ENCODE measurements at places on chromosomes 2 and 18.

DNA sequence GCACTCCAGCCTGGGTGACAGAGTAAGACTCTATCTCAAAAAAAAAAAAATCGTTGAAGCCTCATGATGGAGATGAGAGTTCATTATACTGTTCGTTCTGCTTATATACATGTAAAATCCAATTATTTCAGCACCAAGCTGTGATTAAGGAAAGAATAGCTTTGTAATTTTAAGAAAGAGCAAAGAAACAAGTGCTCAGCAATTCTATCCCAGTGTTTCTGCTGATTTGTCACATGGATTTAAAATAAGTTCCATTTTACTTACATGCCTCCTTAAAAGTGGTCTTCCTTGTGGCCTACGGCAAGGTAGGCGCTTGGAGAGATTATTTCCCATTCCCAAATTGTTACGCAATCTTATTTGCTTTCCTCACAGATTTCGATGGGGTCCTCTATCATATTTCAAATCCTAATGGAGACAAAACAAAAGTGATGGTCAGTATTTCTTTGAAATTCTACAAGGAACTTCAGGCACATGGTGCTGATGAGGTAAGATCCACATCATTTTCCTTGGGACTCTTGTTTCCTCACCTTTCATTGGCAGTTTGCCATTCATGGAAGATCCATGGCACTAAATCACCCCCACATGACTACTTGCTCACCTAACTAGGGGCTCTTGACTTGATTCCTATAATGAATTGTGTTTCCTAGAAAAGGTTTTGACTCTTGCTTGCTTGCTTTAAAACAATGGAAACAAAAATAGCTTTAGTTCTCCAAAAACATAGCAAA, 11.5 kb downstream of the ARPC2 start:
- no peak for DNase-seq

DNA sequence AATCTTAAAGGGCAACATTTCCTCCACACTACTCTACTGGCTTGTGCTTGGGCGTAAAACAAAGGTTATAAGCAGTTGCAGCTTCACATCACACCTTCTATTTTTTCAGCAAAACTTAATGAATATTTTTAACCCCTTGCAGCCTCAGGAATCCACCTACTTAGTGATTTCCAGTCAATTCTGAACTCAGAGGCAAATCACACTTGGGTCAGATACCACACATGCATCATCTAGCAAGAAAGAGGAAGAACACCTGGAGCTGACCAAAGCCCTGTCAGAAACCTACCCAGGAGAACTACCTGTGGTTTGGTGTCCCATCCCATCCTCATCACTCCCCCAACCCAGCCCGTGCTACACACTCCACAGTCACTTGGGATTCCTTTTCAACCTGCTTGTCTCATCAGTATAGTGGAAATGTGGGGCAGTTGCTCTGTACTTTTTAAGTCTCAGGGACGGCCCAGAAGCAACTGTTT, 25.5 kb downstream of the PIAS2 start:
- DNase-seq = peak; percentile 63

GRCh38 chr2:200590090-200590489, 4.3 kb downstream of the AOX1 start:
- no peak for DNase-seq

GRCh38 chr2:98458667-98459380, 14.2 kb downstream of the INPP4A start:
- DNase-seq = no peak

DNA sequence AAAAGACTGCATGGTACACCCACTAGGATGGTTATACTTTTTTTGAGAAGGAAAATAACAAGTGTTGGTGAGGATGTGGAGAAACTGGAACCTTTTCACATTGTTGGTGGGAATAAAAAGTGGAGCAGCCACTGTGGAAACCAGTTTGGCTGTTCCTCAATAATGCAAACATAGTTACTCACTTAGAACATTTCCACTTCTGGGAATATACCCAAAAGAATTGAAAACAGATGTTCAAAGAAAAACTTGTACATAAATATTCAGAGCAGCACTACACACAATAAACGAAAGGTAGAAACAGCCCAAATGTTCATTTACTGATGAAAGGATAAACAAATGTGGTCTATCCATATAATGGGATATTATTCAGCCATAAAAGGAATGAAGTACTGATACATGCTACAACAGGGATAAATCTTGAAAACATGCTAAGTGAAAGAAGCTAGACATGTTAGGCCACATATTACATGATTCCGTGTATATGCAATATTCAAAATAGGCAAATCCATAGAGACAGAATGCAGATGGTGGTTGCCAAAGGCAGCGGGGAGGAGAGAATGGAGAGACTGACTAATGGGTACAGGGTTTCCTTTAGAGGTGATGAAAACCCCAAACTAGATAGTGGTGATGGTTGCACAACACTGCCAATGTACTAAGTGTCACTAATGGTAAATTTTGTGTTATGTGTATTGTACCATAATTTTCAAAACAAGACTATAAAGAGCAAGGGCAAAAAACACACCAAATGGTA, 20.9 kb upstream of the LMAN1 start:
- DNase-seq = no peak

- peak; percentile 79 for DNase-seq
Observed at GRCh38 chr2:241636182-241637017, 558 bp downstream of the THAP4 start.

- peak; percentile 6 for DNase-seq
Observed at GRCh38 chr2:52976143-52976949, 791.3 kb upstream of the CHAC2 start.

GRCh38 chr18:30748541-30748940, 294.0 kb downstream of the DSC3 start:
- DNase-seq = no peak

DNA sequence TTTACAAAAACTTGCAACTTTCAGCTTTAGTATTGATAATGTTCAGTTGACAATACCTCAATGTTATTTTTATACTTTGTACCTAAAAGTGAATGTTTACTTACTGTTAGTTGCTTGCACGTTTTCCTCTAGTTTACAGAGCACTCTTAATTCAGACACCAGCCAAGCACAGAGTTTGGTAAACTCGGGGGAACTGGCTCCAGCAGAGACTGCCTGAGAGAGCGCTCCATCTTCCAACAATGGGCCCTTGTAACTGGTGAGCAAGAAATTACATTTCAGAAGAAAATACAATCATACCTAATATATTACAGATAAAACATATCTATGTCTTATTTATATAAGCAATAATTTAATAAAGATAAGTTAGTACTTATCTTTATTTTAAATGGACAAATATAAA, 3.7 kb downstream of the FAM98A start:
- DNase-seq = no peak

DNA sequence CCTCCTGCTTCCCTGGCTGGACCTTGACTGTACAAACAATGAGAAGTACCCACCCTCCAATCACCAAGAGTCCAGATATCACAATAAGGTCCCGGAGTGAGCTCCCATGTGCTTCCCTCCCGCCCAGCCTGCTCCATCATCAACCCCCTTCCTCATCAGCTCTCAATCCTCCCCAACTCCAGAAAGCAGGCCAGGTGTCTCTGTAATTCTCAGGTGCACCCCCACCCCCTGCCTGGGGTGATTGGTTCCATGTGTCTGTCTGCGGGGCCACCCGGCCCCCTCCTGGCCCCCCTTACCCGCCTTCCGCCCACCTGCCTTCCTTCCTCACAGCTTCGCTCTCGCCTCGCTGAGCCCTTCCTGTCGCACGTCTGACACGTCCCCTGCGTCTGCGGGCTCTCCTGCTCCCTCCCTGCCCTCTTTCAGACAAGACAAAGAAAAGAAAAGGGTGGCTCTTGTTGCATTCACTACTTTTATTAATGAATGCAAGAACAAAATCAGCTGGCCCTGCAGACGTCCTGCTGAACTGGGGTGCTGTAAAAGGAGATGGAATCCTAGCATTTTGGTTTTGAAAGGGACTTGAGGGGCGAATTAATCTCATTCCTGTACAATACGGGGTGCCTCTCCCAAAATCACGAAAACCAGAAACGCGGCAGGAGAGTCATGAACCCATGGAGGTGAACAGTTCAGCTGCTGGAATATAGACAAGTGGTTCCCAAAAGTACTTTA, 26.5 kb upstream of the IGFBP2 start:
- peak; percentile 82 for DNase-seq

GRCh38 chr18:11671156-11671555, 17.9 kb upstream of the GNAL start:
- no peak for DNase-seq

- no peak for DNase-seq
Observed at GRCh38 chr2:237283131-237283928, 130.6 kb downstream of the COL6A3 start.

DNA sequence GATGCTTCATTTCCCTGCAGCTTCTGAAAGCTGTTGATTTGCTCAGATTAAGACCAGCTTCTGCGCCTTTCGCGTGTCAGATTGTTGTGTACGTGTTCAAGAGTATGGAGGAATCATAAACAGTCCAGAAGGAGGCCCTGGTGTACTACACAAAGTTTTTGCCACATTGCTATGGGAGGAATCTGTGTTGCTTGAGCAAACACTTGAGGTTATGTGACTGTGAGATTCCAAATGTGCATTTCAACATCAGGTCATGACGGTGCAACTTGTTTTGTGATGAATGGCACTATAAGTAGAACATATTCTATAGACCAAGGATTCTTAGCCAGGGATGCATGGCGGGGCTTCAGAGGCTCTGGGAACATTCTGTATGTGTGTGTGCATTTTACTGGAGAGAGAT, 35.0 kb downstream of the SRSF7 start:
- DNase-seq = no peak

DNA sequence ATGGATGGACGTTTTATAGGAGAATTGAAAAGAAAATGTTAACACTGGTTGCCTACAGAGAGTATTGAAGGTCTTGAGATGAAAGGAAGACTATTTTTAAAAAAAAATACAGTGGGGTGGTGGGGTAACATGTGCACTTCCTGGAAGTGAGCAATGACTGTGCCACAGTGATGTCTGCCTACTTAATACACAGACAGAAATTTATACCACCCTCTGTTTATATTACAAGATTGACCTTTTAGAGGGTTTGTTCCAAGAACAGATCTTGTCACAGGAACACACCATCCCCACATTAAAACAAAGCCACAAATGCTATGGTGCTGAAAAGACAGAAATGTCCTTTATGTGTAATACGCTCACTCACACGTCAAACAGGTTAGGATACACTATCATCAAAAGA, 87.6 kb downstream of the THADA start:
- DNase-seq = no peak

DNA sequence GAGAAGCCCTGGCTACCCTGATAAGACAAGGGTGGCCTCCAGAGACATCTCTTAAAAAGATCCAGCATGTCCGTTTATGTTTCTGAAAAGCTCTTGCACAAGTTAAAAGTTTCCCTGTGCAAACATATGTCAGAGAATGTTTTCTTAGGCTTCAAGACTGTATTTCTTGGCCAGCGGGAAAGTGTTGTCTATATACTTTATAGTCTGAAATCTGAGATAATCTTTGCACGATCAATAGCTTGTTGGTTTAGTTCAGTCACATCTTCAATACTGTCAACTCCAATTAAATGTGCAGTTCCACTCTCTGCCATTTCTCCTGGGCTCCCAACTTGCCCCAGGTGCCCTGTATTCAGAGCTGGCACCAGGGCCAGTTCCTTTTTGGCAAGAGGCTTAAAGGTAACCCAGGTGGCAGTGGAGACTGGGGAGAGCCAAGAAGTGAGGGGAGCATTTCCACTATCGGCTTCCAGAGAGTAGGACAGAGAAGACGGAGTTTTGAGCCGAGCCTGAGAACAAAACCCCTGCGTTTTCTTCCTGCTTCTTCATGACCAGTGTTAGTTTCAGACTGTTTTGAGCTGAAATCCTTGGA, 64.4 kb downstream of the ACOXL start:
- no peak for DNase-seq

DNA sequence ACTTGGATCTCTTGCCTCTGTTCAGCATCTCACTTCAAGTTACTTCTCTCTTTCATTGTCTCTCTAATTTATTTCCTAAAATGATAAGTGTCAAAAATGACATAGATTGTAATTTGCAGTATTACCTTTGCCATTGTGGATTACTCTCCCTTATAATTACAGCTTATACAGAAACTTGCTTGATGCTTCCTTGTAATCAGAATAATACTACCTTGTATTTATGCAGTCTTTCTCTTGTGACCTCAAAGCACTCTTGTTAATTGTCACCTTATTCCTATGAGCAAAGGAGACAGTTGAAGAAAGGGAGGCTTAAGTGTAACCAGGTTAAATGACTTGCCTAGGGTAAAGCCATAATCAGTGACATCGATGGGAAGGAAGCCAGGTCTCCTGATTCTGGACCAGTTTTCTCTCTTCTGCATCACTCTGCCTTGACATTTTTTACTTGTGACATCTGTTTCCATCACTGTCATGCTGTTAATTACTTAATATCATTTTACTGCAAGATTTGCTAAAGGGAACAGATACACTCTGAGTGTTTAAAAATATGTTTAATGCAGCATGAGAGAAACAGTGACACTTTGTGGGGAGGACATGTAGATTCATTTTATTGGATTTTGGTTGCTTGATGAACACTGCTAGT, 388.6 kb downstream of the PARD3B start:
- DNase-seq = no peak

DNA sequence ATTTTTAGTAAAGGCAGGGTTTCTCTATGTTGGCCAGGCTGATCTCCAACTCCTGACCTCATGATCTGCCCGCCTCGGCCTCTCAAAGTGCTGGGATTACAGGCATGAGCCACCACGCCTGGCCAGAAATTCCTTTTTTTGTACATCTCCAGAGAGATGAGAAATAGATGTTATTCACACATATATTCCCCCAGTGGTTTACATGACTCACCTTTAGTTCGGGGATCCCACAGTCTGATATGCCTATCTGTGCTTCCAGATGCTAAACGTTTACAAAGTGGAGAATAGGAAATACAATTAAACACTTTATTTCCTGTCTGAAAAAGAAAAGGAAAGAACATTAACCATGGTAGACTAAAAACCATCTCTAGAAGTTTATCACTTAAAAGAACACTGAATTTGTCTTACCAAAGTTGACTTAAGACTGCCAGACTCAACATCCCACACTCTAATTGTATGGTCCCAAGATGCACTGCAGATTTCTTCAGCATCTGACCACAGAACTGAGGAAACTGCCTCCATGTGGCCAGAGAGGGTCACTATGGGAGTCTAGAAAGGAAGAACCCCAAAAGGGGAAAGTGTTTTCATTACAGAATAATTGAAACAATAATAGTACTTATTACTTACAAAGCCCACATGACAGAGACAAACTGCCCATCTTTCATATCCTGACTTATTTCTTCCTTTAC, 12.6 kb upstream of the ICA1L start:
- no peak for DNase-seq

DNA sequence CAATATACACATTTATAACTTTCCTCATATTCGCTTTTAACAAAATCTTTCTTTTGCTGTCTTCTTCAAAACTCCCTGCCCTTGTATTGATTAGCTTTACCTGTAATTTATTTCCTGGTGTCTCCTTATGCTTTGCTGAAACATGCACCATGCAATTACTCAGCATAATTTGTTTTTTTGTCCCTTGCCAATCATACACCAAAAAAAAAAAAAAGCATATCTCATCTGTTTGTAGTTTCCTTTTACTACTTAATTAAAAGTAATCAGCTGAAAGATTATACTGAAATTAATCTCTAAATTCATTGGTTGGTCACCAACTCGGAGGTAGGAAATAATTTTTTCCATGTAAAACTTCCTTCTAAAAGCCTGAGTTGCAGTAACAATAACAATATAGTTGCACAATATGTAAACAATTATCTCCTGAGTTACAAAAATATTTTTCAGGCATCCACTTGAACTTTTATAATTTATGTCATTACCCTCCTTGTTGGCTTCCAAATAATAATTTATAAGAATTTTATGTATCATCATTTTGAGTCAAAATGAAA, 53.0 kb upstream of the ROCK1 start:
- no peak for DNase-seq
